Pancreas (tissue), 10 donors: ENCODE measurements at places on chromosomes 16 and 17. TPM values are rescaled to one million over a fixed set of nuclear protein-coding genes. Genes with fewer than 3 reads are reported as not detected.

The CSH2 gene
- not detected for total RNA-seq

DNA sequence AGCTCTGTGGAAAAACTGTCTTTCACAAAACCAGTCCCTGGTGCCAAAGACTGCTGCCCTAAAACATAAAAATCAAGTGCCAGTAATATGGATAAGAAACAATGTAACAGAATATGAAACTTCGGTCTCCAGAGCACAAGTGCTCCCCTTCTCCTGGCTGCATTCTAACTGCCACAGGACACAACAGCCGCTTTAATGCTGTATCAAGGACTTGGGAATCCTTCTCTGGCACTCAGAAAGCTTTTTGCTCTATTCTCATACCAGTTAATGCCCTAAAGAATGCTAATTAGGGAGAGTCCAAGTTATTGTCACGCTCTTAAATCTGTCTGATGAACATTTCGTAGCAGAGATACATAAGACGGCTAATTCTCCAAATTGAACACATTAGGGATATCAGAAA is 90.9 kb downstream of the PARN start:
- no peaks in the 10 kb centered on the region for H3K36me3 ChIP-seq
- no peaks in the 10 kb centered on the region for H3K4me1 ChIP-seq
- no peaks in the 10 kb centered on the region for H3K27me3 ChIP-seq
- DNase-seq, result no peak
- no peak overlapping the region for H3K27ac ChIP-seq

The EME1 gene
- not detected for total RNA-seq

GRCh38 chr16:64996641-64997040 is 125.2 kb downstream of the CDH11 start:
- no peak overlapping the region for H3K4me3 ChIP-seq
- no peak overlapping the region for H3K27ac ChIP-seq
- no peak for DNase-seq
- H3K36me3 ChIP-seq, result no peaks in the 10 kb centered on the region

GRCh38 chr16:30040221-30040620 is 9.2 kb upstream of the TLCD3B start:
- H3K27ac ChIP-seq, result no peak overlapping the region
- no peaks in the 10 kb centered on the region for H3K27me3 ChIP-seq
- no peaks in the 10 kb centered on the region for H3K36me3 ChIP-seq
- DNase-seq, result no peak

DNA sequence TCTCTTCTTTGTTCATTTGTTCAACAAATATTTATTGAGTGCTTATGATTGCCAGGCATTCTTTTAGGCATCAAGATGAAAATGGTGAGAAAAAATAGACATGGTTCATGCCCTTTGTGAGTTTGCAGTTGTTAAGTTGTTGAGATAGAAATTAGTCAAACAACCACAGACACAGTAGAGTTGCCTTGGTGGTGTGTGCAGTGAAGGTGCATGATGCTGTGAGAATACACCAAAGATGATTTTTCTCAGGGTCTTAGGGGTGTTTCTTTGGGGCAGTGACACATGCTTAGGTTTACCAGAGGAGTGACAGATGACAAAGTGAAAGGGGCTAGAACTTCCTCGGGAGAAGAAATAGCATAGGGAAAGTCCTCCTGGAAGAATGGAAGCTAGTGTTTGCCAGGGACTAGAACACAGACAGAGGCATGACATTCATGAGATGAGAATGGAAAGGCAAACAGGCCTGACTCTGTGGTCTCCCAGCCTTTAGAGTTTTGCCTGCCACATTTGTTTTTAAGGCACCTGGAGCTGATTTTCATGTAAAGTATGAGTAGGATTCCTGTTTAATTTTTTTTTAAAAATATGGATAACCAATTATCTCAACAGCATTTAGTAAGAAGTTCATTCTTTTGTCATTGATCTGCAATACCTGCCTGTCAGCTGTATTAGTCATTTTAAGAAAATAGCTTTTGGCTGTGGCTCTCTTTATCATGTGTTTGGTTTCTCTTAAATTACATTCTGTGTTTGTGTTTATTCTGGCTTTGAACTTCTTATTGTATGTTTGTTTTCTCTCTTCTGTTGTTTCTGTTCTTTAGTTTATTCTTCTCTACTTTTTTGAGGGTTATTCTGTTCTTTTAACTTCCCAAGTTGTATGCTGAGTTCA is 36.6 kb downstream of the CYLD start:
- H3K36me3 ChIP-seq, result no peaks in the 10 kb centered on the region
- no peak for DNase-seq
- no peaks in the 10 kb centered on the region for H3K27me3 ChIP-seq
- no peak overlapping the region for H3K4me3 ChIP-seq
- no peak overlapping the region for H3K27ac ChIP-seq

DNA sequence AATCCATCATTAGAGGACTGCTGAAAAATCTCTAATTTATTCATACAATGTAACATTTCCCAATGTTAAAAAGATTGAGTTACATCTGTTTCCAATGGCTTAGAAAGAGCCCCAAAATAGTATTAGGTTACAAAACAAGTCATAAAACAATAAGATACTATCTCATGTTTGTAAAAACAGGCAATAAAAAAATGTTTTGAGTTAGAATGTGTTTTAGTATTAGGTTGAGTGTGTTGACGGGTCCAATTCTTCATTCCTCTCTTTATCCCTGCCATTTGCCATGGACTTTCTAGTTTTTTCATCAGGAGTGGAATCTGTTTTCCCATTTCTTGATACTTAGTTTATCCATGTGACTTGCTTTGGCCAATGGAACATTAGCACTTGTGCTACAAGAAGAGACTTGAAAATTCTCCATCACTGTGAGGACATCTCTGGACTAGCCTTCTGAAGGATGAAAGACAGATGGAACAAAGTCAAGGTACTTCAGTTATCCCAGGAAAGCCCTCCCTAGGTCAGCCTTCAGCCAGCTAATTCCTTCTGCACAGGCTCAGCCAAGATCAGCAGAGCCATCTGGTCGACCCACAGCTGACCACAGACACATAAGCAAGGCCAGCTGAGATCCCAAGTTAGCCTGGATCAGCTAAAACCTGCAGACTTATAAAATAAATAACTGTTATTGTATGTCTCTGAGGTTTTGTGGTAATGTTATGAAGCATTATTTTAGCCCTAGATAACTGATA is 83.3 kb downstream of the HS3ST3A1 start:
- H3K27ac ChIP-seq, result no peak overlapping the region
- no peaks in the 10 kb centered on the region for H3K36me3 ChIP-seq
- no peak overlapping the region for H3K4me3 ChIP-seq
- H3K27me3 ChIP-seq, result no peaks in the 10 kb centered on the region
- H3K4me1 ChIP-seq, result no peaks in the 10 kb centered on the region
- no peak for DNase-seq

The CRYBA1 gene
- total RNA-seq, result not detected

DNA sequence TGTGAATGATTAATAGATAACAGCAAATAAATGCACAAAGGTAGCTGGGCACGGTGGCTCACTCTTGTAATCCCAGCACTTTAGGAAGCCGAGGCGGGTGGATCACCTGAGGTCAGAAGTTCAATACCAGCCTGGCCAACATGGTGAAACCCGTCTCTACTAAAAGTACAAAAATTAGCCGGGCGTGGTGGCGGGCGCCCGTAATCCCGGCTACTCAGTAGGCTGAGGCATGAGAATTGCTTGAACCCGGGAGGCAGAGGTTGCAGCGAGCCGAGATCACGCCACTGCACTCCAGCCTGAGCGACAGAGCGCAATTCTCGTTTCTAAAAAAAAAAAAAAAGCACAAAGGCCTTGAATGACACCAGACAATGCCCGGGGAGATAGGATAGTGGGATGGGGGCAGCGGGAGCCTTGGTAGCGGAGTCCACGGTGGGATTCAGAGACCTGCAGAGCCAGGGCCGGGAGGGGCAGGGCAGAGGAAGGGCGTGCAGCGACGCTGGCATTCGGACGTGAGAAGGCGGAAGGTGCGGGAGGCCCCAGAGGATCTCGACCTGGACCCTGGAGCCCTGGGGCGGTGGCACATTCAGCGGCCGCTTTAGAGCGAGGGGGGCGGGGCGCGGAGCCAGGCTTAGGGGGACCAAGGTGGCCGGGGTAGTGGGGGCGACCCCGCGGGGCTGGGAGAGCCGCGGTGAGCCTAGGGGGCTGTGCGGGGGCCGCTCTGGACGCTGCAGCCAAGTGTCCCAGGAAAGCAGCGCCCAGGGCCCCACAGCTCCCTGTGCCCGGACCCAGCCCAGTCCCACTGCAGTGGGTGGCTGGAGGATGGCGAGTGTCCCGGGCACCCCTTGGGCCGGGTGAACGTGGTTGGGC is 999 bp upstream of the FLYWCH2 start:
- H3K4me3 ChIP-seq, result peak overlapping the region; percentile 39
- DNase-seq, result peak; percentile 51
- H3K36me3 ChIP-seq, result no peaks in the 10 kb centered on the region
- peak overlapping the region; percentile 91 for H3K27ac ChIP-seq

The FAM20A gene
- total RNA-seq, result 6.0 TPM

The ENPP7 gene
- 0.12 TPM for total RNA-seq

The USP7 gene
- 39.3 TPM for total RNA-seq
